ENCODE measurements at places on chromosomes 7 and 10.

DNA sequence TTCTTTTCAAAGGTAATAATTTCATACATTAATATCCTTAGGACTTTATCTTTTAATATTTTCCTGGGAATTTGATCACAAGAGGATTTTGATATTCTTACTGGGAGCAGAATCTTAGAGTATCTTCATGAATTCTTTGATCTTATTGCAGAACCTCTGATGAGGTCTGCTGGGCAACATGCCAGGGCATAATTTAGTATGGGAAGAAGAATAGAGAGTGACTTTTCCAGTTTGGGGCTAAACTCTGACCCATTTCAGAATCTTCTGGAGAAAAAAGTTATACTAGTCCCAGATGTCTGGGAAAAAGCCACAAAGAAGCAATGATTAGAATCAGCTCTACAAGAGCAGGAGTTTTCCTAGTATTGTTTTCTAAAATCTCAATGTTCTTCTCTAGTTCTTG is 28.0 kb upstream of the RSU1 start:
- no peak for DNase-seq

- no peak for DNase-seq
Observed at GRCh38 chr10:79201706-79202105, 132.9 kb downstream of the ZMIZ1 start.

GRCh38 chr7:99252166-99252895 is 20.3 kb upstream of the MYH16 start:
- no peak for DNase-seq

- DNase-seq: no peak
Observed at GRCh38 chr7:145845345-145845744, 271.3 kb upstream of the CNTNAP2 start.

DNA sequence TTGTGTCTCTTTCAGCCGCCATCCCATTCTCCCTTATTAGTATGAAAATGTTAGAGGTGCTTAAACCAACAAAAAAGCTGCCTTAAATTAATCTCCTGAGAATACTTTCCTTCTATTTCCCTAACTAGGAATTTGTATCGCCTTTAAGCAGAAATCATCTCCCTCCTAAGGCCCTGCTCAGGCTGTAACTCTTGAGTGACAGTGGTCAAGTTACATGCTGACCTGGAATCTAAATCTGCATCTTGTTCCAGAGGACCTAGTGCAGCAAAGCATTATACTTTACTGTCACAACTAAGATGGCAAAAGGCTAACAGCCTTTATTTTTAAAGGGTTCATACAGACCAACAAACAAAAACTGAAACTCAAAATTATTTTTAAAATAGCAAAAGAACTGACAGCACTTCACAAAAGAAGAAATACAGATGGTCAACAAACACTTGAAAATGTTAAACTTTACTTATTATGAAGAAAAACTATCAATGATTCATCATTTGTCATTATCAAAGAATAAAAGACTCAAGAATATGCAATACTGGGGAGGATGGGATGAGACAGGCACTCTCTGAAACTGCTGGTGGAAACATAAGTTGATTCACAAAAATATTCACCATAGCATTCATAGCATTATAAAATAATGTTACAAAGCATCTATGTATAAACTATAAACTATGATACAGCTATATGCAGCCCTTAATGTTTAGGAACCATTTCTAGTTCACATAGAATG is 11.0 kb downstream of the CYREN start:
- no peak for DNase-seq

DNA sequence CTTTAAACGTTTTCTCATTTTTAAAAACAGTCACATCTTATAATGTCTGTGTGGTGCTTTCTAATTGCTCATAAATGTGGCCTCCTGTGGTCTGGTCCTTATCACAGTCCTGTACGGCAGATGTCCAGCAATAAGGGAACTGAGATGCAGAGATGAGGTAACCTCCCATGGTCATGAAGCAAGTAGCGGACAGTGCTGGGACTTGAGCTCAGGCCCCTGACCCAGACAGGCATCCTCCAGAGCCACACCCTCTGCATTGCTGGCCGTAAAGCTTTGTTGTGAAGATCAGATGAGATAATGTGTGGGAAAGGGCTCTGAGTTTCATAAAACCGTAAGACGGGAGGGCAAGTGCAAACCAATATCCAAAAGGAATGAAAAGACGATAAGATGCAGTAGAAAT is 48.2 kb downstream of the DYNC2I1 start:
- DNase-seq: no peak

- no peak for DNase-seq
Observed at GRCh38 chr7:106818736-106819135, 46.3 kb upstream of the PIK3CG start.

GRCh38 chr7:38329340-38329739 is 55.9 kb upstream of the TARP start:
- no peak for DNase-seq

DNA sequence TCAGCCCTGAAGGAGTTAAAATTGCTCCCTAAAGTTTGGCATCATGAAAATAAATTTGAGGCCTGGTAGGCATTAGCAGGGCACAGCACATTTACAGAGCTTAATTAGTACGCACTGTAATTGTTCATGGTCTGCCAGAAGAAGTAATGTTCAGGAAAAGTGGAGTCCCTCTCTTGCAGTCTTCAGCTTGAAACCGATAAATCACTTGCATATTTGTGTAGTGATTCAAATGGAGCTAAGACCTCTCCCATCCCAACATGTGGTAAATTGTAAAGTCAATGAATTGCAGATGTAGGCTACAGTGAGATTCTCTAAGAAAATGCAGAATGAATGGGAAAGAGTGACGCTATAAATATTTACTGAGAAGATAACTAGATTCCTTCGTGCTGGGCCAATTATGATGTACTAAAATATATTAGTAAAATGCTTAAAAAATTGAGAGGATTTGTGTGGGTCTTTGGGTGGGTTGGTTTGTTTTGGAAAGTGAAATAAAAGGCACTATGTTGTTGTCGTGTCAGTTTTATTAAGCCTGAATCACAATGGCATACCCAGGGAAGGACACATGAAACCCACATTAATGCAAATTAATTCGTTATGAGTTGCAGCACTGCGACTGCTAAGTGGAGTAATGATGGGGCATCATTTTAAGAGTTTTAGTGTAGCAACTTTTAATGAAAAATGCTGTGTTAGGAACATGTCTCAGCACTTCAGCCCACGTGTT is 8.4 kb downstream of the TCF7L2 start:
- no peak for DNase-seq

- DNase-seq: no peak
Observed at GRCh38 chr10:48404646-48405045, 98.2 kb downstream of the MAPK8 start.

GRCh38 chr10:14056610-14057332 is 274.0 kb downstream of the FRMD4A start:
- no peak for DNase-seq

DNA sequence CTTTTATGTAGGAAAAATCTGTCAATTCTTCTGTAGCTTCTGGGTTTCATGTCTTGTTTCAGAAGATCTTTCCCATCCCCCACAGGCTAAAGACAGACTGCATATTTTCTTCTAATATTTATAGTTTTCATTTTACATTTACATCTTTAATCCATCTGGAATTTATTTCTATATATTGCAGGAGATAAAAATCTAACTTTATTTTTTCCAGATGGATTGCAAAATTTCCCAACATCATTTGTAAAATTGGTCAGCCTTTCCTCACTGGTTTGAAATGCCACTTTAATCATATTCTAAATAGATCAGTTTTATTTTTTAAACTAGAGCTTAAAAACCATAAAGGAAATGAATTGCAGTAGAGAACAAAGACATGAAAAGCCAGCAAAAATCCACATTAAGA is 46.9 kb downstream of the TMEM26 start:
- no peak for DNase-seq
